Midbrain (tissue), 1 donor: ENCODE measurements at places on chromosomes 6 and 20.

DNA sequence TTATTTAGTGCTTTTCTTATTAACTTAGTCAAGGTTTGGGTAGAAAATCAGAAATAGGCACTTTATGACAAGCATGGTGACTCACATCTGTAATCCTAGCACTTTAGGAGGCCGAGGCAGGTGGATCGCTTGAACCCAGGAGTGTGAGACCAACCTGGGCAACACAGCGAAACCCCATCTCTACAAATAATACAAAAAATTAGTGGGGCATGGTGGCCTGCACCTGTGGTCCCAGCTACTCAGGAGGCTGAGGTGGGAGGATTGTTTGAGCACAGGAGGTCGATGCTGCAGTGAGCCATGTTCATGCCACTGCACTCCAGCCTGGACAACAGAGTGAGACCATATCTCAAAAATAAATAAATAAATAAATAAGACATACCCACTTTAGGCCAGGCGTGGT is 51.3 kb upstream of the THEMIS start:
- no peak for DNase-seq

- DNase-seq, result no peak
Observed at GRCh38 chr6:133047065-133047665, 194.0 kb upstream of the EYA4 start.

DNA sequence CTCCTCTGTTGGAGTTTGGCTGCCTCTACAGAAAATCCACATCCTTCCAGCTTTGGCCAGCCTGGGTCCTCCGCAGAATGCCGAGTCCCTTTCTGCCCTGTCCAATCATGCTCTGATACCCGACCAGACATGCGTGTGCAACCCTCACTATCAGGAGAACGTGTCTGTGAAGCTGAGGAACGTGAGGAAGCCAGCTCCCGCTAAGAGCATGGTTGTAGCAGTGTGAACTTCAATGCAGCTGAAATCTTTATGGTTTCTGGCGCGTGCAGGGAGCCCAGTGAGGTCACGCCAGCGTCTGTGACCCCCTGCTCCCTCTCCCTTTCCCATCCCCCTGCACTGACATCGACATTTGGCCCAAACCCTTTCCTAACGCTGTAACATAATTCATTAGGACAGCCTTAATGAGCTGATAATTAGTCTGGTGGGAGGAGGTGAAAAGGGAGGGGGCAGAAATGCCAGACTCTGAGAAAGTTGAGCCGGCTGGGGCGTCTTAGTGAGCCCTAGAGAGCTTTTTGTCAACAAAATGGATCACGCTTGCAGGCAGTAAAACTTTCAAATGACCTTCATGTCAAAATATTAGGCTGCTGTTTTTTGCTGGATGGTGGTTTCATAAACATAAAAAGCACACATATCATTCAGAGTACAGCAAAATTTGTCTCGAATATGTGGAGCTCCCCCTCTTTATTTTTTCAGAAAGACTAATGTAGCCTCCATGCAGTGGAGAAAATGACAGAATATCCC is 423.3 kb downstream of the QKI start:
- no peak for DNase-seq

DNA sequence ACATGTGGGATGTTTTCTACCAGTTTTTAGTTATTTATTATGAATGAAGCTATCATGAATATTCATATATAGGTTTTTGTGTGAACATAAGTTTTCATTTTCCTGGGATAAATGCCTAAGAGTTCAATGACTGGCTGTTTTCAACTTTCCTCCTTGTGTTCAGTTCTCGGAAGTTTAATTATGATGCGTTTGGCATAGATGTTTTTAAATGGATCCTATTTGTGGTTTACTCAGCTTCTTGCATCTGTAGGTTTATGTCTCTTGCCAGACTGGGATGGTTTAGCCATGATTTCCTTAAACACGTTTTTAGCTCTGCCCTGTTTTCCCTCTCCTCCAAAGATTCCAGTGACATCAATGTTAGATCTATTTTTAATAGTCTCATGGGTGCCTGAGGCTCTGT is 411.1 kb upstream of the CDH4 start:
- DNase-seq, result no peak

GRCh38 chr6:148835920-148836441 is 89.2 kb downstream of the UST start:
- DNase-seq, result no peak

DNA sequence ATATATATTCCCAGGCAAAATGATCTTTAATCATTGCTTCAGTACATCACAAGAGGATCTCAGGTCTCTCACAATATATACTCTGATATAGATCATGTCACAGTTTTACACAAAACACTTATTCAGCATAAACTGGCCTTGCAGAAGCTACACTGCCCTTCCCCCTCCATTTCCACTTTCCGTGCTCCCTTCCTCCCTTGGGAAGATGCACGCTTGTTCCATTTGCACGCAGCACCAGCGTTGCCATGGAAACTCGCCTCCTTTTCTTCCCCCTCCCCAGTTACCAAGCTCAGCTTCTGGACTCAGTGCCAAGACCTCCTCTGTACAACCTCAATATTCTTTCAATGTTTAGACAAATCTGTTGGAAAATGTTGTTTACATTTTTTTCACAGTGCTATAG is 154.6 kb downstream of the RFPL4B start:
- DNase-seq, result peak; percentile 38

GRCh38 chr20:4656491-4656890 is 65.2 kb upstream of the PRND start:
- no peak for DNase-seq

DNA sequence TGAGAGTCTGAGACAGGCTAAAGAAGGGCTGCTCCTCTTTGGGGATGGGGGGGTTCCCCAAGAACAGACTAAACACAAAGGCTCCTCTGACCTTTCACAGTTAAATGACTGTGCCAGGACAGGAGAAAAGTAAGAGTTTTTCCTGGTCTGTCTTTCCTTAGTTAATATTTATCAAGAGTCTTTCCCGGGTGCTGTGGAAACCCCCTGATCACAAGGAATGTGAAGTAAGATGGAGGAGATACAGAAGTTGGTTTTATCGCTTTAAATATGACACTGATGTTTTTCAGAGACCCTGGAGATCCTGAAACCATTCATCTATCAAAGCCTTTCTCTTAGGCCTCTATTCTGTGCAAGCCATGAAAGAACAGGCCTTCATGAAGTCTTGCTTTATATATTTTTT is 105.8 kb downstream of the RNF144B start:
- DNase-seq, result no peak

- no peak for DNase-seq
Observed at GRCh38 chr6:20826378-20826777, 292.1 kb downstream of the CDKAL1 start.

DNA sequence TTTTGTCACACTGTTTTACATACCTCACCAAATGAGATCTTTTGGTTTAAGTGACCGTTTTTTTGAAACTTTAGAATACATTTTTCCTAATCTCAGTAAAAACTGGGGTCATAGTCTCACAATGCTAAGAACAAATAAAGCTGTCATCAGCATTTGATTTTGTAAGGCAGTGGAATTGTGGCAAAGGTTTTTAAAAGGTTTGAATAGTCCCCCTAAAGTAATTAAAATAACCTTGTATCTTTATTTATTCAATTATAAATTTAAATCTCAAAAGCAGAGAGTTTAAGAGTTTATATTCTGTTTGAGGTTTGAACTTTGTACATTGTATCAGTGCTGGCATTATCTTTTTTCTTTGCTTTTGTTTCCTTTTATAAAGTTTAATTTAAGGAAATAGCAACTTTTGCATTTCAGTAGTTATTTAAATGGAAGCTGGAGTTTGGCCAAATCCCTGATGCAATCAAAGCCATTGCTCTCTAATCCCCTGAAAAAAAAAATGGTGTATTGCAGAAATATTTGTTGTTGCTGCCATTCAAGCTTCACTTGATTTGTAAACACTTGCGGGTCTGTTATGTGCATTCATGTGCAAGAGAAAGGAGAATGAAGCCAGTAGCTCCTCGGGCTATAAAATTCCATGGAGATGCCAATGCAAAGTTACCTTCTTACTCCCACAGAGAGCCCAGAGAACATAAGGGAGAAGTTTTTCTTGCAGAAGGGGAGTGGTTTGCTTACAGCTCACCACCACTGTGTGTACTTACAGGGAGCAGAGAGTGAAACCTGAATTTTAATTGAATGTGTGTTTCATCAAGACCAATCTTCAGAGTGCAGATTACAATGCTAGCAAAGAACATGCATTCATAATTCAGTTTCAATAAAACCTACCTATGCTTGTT is 391.8 kb downstream of the ARHGAP18 start:
- no peak for DNase-seq

DNA sequence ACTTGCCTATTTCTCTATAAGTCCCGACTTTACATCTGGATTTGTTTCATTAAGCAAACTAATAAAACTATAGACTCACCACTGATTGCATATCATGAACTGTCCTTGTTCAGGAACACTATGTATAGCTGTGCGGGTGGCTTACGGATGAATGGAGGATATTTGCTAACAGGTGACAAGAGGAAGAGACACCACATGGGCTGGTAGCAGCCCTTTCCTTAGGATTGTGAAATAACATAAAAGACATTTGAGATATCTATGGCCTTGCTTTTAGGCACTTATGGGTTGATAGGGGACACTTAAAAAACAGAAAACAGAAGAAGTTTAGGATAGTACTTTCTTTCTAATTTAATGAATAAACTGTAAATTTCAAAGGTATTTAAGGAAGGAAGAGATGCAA is 5.0 kb upstream of the CAP2 start:
- DNase-seq, result no peak

DNA sequence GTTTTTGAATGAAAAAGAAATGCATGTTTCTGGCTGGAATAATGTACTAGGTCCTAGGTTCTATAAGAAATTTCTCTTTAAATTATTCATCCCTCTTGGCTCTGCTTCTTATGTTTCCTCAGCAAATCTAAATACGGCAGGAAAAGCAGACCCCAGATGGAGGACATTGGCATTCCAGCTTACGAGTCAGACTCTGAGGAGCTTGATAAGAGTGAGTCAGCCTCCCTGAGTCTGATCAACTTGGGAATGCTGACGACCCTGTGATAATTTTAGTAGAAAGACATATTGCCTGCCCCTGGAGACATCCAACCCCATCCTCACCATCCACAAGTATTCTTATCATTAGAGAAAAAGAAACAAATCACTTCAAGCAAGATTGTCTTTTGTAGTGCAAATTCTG is 509.7 kb upstream of the MARCKS start:
- no peak for DNase-seq

DNA sequence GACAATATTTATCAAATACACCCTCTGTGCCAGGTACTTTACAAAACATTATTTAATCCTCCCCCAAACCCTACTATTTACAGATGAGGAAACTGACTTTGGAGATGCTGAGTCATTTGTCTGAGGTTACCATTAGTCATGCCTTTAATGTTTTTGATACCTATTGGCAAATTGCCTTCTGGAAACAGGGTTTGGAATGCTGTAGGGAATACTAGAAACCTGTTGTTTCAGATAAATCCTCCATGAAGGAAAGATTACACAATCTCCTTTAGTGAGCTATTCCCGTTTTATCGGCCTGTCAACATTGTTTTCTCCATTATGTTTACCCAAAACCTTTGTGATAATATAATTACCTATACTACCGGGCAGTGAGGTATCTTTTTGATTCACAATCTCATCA is 93.6 kb upstream of the ADGRF1 start:
- no peak for DNase-seq

- no peak for DNase-seq
Observed at GRCh38 chr20:58909585-58909984, 57.1 kb downstream of the GNAS start.

DNA sequence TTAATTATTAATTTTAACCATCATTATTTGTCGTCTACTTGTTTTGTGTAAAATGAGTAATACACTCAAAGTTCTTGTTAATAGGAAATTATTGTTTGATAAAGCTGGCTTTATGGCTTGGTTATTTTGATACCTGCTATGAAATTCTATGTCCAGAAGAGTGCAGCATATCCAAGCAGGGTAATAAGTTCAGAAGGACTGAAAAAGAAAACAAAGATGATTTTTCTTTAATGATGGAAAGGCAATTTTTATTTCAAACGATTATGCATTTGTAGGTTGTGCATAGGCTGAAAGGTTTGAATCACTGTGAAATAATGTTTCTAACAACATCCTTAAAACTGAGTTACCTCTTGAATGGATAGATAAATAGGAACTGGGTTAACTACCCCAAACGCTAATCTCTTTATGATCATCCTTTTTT is 1.4 kb upstream of the MAN1A1 start:
- DNase-seq, result peak; percentile 28

DNA sequence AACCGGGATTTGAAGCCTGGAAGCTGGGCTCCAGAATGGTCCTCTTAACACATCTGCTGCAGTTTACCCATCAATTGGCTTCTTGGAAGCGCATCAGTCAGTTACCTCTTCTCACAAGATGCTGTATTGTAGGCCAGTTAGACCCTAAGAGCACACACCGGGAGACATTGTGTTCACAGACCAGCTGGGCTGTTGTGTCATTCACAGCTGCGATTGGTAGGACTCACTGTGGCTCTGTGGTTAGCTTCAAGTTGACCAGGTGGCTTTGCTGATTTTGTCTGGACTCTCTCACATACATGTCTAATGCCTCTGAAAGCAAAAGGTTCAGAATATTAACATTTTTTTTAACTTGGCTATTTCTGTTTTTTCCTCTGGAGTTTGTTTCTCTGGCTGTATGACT is 64.8 kb downstream of the SNX9 start:
- DNase-seq, result no peak

- DNase-seq, result no peak
Observed at GRCh38 chr6:99592900-99593299, 13.7 kb upstream of the PRDM13 start.

DNA sequence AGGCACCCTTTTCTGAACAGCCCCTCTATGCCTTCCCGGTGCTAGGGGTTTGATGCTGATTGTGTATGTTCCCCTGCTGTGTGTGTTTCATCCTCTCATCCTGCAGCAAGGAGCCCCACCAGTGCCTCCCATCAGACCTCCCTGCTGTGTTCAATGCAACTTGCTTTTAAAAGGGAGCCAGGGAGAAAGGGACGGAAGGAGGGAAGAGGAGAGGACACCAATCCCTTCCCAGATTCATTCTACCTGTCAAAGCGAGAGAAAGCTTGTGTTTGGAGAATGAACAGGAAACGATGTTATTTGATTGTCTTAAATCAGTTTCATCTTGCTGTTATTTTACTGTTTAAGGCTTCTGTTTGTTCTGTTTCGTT is 259.2 kb downstream of the ADGB start:
- peak; percentile 50 for DNase-seq

GRCh38 chr20:59414936-59415623 is 114.7 kb downstream of the EDN3 start:
- DNase-seq, result no peak
